PC-3 (cell line): ENCODE measurements at places on chromosomes 6 and 20. TPM values are rescaled to one million over a fixed set of nuclear protein-coding genes. Genes with fewer than 3 reads are reported as not detected.

DNA sequence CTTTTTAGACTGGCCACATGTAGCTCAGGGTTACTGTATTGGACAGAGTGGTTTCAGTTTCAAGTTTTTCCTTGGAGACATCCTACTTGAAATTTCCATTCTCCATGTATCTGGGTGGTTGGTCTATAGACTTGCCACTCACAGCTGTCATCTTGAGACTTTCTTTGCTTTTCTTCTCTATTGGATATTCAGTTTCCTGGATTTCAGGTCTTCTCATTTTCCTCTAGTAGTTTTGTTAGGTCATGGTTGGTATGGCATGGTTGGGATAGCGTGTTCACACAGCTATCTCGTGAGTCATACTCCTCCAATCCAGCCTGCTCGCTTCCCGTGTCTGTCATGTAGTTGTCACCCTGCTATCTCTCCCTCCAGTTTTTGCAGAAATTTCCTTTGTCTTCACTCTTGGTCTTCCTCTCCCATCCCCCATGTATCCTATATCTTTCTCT is 48.3 kb downstream of the PTPN1 start:
- H3K4me3 ChIP-seq = peak overlapping the region; percentile 20; the same call in 1 of the 2 replicates
- peak; percentile 94 for DNase-seq
- peak overlapping the region; percentile 47 for H3K27ac ChIP-seq
- peaks cover 41% of the 10 kb centered on the region for H3K4me1 ChIP-seq
- H3K27me3 ChIP-seq = no peaks in the 10 kb centered on the region

The ISM1 gene
- not detected in 2 replicates for total RNA-seq

The ZBTB12 gene
- total RNA-seq = 5.4 and 8.6 TPM in 2 replicates

The SEL1L2 gene
- total RNA-seq = not detected in 2 replicates

The PAK5 gene
- total RNA-seq = not detected in 2 replicates

DNA sequence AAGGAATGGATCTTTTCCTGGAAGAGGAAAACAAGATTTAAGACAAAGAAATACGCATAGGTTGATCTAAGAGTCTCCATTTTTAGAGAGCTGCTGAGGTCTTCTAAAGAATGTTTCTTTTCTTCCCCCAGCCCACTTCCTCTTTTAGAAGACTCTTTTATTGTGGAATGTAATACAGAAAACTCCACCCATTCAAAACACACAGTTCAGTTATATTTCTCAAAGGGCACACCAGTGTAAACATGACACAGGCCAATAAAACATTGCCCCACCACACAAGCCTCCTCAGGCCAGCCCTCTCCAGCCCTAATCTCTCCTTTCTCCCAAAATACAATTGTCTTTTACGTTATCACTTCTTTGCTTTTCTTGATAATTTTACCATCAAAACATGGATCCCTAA is 42.8 kb downstream of the SLC35B3 start:
- no peaks in the 10 kb centered on the region for H3K36me3 ChIP-seq
- no peak overlapping the region for H3K27ac ChIP-seq
- no peak overlapping the region for H3K4me3 ChIP-seq
- H3K27me3 ChIP-seq = peaks cover 15% of the 10 kb centered on the region
- DNase-seq = peak; percentile 75

The RMND1 gene
- total RNA-seq = 13.9 and 20.8 TPM in 2 replicates

DNA sequence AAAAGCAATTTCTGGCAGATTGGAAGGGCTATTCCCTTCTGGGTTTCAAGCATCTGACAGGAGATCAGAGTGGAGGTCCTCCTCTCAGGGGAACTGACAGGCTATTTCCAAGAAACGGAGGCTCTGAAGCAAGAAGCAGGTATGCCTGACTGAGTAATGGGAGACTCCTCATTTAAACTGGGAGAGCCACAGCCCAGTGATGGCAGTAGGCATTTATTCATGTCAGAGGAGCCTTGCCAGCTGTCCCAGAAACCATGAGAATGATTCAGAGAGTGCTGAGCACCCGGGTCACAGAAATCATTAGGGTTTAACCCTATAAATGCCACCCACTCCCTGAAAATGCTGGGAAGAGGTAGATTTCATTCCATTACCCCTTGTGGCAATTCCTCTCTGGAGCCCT is 247.5 kb upstream of the RNF217 start:
- no peaks in the 10 kb centered on the region for H3K27me3 ChIP-seq
- no peaks in the 10 kb centered on the region for H3K4me1 ChIP-seq
- no peak for DNase-seq
- H3K4me3 ChIP-seq = no peak overlapping the region
- H3K27ac ChIP-seq = no peak overlapping the region

- no peaks in the 10 kb centered on the region for H3K4me1 ChIP-seq
- no peak for DNase-seq
- no peaks in the 10 kb centered on the region for H3K27me3 ChIP-seq
- no peak overlapping the region for H3K27ac ChIP-seq
- no peak overlapping the region for H3K4me3 ChIP-seq
- no peaks in the 10 kb centered on the region for H3K36me3 ChIP-seq
Measured at GRCh38 chr6:91464201-91464600, 877.3 kb upstream of the MAP3K7 start.

DNA sequence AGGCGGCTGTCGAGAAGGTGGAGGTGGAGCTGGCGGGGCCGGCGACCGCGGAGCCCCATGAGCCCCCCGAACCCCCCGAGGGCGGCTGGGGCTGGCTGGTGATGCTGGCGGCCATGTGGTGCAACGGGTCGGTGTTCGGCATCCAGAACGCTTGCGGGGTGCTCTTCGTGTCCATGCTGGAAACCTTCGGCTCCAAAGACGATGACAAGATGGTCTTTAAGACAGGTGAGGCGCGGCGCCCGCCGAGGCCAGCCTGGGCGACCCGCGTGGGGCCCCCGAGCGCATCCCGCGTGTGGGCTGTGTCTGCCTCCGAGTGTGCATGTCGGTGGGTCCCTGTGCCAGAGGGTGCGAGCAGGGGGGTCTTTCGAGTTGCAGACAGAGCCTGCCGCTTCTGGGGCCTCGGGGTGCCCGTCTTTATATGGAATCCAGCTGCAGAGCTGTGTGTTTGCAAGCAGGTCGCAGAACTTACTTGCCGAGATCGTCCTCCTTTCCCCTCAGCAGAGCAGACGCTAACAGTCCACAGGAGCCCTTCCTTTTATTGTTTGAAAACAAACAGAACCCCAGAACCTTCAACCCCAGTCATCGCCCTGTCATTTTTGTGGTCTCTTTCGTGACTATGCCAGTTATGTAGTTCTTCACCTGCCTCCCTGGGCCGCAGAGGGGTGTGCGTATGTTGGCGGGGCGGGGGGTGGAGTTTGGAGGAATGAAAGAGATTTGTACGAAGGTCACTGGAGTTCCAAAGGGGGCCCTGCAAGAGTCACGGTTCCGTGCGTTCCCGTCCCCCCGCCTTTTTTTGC is 766 bp downstream of the SLC16A10 start:
- H3K4me1 ChIP-seq = peaks cover 6% of the 10 kb centered on the region
- H3K4me3 ChIP-seq = peak overlapping the region; percentile 75
- no peak overlapping the region for H3K27ac ChIP-seq
- peaks cover 8% of the 10 kb centered on the region; the same call in 1 of the 2 replicates for H3K27me3 ChIP-seq

GRCh38 chr6:139483079-139483478 is 108.6 kb upstream of the CITED2 start:
- H3K27me3 ChIP-seq = no peaks in the 10 kb centered on the region
- no peak for DNase-seq
- no peak overlapping the region for H3K27ac ChIP-seq
- no peak overlapping the region for H3K4me3 ChIP-seq
- no peaks in the 10 kb centered on the region for H3K36me3 ChIP-seq
- H3K4me1 ChIP-seq = no peaks in the 10 kb centered on the region

DNA sequence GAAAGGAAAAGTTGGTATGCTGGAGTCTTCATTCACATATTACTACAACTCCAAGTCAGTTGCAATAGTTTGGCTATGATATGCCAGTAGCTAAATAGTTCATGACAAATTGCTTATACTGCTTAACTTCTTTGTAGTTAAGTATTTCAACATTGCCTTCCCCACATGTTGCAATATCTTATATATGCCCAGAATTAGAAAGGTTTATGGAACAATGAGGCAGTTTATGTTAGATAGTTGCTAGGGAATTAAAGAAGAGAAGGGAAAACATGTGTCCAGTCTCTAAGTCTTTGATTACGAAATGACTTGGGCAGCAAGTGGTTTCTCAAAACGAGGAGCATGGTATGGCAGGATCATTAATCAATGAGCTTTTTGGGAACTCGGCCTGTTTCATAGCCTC is 145.8 kb downstream of the PLCB4 start:
- no peaks in the 10 kb centered on the region for H3K27me3 ChIP-seq
- H3K27ac ChIP-seq = no peak overlapping the region
- peaks cover 7% of the 10 kb centered on the region for H3K4me1 ChIP-seq
- no peak overlapping the region for H3K4me3 ChIP-seq

DNA sequence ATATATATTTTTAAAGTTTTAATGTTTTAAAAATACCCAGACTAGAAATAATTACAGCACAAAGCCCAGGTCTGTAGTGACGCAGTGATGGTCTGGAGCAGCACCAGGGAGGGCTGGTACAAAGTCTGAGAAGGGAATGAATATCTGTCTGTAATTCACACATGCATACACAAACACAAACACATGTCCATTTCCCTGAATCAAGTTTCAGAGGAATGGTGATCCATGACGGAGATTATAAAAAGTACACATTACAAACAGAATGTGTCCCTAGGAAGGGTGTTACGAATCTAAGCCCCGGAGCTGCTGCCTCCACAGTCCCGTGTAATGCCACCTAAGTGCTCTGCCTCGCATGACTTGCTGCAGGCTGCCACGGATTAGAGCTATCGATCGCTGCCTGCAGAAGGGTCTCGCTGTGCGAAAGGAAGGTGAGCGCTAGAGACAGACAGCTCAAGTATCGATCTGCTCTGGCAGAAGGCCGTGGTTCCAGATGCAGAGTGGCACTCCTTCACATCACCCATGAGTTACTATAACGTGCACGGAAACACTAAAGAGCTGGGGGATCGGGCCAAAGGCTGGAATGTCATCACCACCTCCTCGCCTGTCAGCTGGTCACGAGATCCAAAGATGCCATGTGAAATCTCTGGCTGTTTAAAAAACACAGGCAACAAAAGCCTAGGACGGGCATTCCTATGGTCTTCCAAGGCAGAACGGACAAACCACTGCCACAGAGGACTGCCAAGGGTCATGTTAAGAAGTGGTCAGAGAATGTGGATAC is 87.1 kb downstream of the INSM1 start:
- H3K27me3 ChIP-seq = no peaks in the 10 kb centered on the region
- no peaks in the 10 kb centered on the region for H3K36me3 ChIP-seq
- no peak for DNase-seq
- H3K27ac ChIP-seq = no peak overlapping the region

DNA sequence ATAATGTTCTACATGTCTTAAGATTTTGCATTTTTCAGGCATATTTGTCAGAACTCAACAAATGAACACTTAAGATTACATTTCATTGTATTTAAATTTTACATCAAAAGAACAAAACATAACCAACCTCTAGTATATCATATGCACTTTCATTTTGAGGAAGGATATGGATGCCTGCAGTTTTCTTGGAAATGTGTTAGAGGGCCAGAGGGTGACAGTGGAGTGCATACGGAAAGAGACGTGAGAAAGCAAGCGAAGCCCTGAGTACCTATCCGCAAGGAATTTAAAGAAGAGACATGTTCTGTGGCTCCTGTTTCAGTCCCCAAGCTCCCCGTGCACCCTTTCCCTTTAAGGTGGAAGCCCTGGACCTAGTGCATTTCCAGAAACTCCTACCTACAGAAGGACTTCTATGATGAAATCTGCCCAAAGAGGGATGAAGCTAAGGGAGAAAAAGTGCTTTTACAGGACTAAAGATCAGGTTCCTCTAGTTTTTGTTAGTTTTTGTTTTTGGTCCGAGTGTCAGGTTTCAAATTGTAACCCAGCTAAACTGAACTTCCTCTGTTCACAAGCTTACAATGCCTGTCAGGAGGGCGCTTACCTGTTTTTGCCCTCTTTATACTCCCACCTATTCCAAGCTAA is 38.8 kb downstream of the EZR start:
- H3K4me3 ChIP-seq = no peak overlapping the region
- H3K36me3 ChIP-seq = peaks cover 88% of the 10 kb centered on the region
- no peaks in the 10 kb centered on the region for H3K27me3 ChIP-seq
- no peak overlapping the region for H3K27ac ChIP-seq
- DNase-seq = no peak

DNA sequence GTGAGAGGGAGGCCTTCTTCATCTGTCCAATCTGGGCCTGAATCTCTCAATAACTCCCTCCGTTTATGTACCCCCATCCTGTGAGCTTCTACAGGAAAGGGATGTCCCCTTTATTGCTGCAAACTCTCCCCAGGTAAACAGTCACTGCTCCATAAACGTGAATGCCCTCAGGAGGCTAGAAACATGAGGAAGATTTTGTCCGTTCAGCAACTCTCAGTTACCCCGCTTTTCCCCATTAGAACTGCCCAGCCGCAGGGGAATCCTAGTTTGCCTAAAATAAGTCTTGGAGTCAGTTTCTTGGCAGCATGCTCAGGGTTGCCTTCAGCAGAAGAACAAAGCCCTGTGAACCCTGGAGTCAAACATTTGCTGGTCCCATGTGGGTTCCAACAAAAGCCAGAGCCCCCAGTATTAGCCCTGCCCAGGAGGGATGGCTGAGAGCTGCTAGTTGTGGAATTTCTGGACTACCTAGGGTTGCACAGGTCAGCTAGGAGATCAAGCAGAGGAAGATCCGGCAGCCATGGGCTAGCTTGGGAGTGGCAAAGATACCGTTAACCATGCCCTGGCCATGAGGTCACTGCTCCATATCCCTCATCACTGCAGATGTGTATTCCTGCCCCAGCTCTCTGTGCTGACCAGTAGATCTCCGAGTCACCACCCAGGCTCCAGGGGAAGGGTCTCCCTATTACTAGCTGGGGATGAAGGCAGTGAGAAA is 640 bp downstream of the LRRN4 start:
- H3K4me1 ChIP-seq = peaks cover 14% of the 10 kb centered on the region
- H3K4me3 ChIP-seq = peak overlapping the region; percentile 45; the same call in 1 of the 2 replicates
- H3K27ac ChIP-seq = no peak overlapping the region
- H3K36me3 ChIP-seq = no peaks in the 10 kb centered on the region
- no peaks in the 10 kb centered on the region for H3K27me3 ChIP-seq

The NT5E gene
- total RNA-seq = 9.0 and 15.8 TPM in 2 replicates

DNA sequence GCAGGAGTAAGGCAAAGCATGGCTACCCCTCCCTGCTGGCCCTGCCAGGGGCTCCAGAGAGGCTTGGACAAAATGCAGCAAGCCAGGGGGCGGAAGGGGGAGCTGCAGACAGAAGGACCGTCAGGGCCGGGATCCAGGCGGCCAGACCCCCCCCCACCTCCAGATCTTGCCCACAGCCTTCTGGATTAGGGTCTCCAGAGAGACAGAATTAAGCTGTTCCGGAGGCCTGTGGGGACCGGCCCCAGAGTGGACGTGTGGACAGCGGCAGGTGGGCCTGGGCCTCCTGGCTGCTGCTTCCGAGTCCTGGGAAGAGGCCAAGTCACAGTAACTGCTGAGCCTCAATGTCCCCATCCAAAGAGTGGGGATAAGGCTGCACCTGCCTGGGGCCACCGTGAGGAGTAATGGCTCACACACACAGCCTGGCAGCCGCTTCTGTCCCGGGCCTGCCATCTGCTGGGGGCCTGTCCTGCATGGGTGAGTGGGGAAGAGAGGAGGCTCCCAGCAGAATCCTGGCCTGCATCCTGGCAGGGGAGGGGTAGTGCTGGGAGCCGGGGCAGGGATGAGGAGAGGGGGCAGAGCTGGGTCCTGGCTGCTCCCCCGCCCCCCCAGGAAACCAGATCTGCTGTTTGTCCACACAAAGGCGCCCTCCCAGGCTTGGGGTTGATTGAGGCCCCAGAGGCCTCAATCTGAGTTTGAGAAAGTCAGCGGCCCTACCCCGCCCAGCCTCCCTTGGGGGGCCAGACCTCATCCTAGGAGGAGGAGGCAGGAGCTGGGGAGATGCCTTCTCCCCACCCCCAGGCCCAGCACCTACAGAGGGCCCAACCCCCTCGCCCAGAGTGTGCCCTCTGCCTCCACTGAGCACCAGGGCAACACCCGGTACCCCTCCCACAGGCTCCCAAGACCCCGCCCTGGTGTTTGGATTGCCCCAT is 3.9 kb downstream of the LAMA5 start:
- DNase-seq = peak; percentile 28
- peaks cover 79% of the 10 kb centered on the region for H3K4me1 ChIP-seq
- H3K4me3 ChIP-seq = peak overlapping the region; percentile 80
- H3K27me3 ChIP-seq = no peaks in the 10 kb centered on the region
